B cell (primary cell): ENCODE measurements at places on chromosomes 4 and X. TPM values are rescaled to one million over a fixed set of nuclear protein-coding genes. Genes with fewer than 3 reads are reported as not detected.

DNA sequence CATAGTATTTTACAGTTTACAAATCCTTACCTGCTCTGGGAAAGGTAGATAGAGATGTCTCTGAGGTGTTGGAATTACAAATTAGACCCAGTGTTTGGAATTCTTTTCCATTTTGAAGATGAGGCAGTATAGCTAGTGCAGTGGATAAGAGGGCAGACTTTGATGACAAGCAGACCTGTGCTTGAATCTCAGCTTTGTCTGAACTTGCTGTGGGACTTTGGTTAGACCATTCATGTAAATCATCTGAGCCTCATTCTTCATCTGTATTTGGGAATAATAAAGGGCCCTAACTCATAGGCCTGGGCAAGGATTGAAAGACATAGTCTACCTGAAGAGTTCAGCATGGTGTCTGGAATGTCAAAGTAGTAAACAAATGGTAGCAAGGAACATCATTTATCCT is 77.2 kb upstream of the BOD1L1 start:
- DNase-seq: no peak
- no peaks in the 10 kb centered on the region for H3K36me3 ChIP-seq
- H3K4me3 ChIP-seq: no peak overlapping the region
- H3K27me3 ChIP-seq: no peaks in the 10 kb centered on the region

DNA sequence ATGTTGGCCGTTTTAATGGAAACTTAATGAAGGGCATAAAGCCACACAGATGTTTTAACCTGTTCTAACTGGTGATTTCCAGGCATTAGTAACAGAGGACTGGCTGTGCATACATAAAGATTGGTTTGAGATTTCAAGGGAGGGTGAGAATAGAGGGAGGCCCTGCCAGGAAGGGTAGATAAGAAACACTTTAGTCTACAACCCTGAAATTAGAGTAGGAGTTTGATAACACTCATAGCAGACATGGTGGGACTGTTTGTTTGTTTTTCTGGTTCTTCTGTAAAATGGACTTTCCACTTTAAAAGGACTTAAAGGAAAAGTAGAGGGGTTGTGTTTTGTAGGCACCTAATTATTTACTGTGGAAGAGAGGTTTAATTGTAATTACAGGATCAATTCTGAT is 16.2 kb downstream of the SLC4A4 start:
- H3K4me1 ChIP-seq: no peaks in the 10 kb centered on the region
- H3K36me3 ChIP-seq: no peaks in the 10 kb centered on the region
- H3K27ac ChIP-seq: no peak overlapping the region
- no peaks in the 10 kb centered on the region for H3K27me3 ChIP-seq

GRCh38 chrX:85375333-85375738 is 4.1 kb downstream of the POF1B start:
- H3K27me3 ChIP-seq: no peaks in the 10 kb centered on the region
- H3K36me3 ChIP-seq: no peaks in the 10 kb centered on the region
- no peak overlapping the region for H3K27ac ChIP-seq
- H3K4me1 ChIP-seq: no peaks in the 10 kb centered on the region
- DNase-seq: no peak

GRCh38 chr4:80424225-80424581 is 88.7 kb downstream of the CFAP299 start:
- no peak overlapping the region for H3K4me3 ChIP-seq
- no peak overlapping the region for H3K27ac ChIP-seq
- H3K36me3 ChIP-seq: no peaks in the 10 kb centered on the region
- no peaks in the 10 kb centered on the region for H3K4me1 ChIP-seq

The ZDHHC15 gene
- total RNA-seq: not detected in 2 replicates

The TSPAN7 gene
- total RNA-seq: 0.32 TPM in 1 of 2 replicates, not detected in the other

The SCARB2 gene
- 30.3 and 31.5 TPM in 2 replicates for total RNA-seq

The NSG1 gene
- not detected in 2 replicates for total RNA-seq

The MMRN1 gene
- 0.22 and 0.49 TPM in 2 replicates for total RNA-seq

The SASH3 gene
- total RNA-seq: 240 and 264 TPM in 2 replicates
